ENCODE measurements at places on chromosomes 16 and 17. TPM values are rescaled to one million over a fixed set of nuclear protein-coding genes. Genes with fewer than 3 reads are reported as not detected.
A peak's percentile ranks its signal among the peaks of the same experiment; 100 is the strongest.

DNA sequence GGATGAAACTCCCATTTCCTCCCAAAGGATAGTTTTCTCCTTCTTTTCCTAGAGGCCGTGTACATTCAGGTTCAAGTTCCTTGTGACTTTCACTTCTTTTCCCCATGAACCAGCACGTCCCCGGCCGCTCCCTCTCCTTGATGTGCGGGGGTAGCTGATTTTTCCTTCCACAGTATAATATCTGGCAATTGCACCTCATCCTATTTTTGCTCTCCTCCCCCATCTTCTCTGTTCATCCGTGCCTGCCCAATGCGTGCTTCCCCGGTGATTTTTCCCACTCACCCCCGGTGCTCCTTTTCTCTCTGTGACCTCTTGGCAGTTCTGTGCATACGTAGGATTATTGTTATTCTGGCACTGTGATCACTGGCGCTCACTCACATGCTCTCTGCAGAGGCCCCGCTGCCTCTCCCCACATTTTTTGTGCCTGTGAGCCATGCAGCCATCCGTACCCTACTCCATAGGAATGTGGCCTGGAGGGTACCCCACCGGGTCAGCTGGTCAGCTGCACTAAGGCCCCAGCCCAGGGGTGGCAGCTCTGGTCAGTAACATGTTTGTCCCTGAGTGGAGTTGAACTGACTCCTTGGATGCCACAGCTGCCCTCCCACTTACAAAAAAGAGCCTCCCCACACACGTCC lies 100.0 kb downstream of the NTN1 start:
- no peaks in the 10 kb centered on the region for H3K36me3 ChIP-seq
- H3K27ac ChIP-seq, result peak overlapping the region; percentile 29
- H3K27me3 ChIP-seq, result no peaks in the 10 kb centered on the region
- no peak for DNase-seq
- H3K4me1 ChIP-seq, result peaks cover 3% of the 10 kb centered on the region

DNA sequence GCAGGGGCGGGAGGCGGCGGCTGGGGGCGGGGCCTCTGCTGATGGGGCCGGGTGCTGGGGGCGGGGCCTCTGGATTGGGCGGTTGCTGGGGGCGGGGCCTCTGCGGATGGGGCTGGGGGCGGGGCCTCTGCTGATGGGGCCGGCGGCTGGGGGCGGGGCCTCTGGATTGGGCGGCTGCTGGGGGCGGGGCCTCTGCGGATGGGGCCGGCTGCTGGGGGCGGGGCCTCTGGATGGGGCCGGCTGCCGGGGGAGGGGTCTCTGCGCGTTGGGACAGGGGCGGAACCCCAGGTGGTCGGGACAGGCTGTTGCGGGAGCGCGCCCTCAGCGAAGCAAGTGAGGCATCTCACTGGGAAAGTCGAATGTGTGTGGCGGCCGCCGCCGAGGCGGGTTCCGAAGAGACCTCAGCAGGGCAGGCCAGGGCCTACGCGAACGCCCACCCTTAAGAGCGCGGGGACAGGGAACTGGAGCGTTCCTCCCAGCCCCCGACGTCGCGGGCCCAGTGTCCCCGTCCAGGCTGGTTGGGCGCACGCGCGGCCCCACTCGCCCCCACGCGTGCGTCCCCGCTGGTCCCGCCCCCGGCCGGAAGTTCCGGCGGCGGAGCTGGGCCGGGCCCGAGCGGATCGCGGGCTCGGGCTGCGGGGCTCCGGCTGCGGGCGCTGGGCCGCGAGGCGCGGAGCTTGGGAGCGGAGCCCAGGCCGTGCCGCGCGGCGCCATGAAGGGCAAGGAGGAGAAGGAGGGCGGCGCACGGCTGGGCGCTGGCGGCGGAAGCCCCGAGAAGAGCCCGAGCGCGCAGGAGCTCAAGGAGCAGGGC lies at the start of gene STUB1:
TSS of gene STUB1 (plus strand) at position 597 of the 811 bp plus-strand sequence. CDS start at position 713, 116 bp downstream.
- no peaks in the 10 kb centered on the region for H3K27me3 ChIP-seq
- DNase-seq, result peak; percentile 90
- no peaks in the 10 kb centered on the region for H3K4me1 ChIP-seq
- H3K36me3 ChIP-seq, result no peaks in the 10 kb centered on the region

GRCh38 chr17:42065201-42065600 lies 14.8 kb upstream of the C17orf113 start:
- no peaks in the 10 kb centered on the region for H3K27me3 ChIP-seq
- no peaks in the 10 kb centered on the region for H3K4me1 ChIP-seq
- DNase-seq, result no peak
- no peaks in the 10 kb centered on the region for H3K36me3 ChIP-seq
- H3K4me3 ChIP-seq, result no peak overlapping the region

DNA sequence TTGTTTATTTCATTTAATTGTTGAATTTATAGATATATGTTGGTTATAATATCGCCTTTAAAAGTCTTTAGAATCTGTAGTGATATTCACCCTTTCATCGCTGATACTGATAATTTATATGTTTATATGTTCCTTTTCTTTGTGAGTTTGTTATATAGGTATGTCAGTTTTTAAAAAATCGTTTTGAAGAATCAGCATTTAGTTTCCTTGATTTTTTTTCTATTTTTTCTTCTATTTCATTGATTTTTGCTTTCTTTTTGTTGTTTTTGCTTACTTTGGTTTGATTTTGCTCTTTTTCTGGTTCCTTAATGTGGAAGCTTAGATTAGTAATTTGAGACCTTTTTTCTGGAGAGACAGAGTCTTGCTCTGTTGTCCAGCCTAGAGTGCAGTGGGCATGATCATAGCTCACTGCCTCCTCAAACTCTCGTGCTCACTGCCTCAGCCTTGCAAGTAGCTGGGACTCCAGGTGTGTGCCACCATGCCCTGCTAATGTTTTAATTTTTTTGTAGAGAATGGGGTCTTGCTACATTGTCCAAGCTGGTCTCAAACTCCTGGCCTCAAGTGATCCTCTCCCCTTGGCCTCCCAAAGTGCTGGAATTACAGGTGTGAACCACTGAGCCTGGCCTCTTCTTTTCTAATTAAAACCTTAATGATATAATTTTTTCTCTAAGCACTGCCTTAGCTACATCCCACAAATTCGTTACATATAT lies 7.5 kb downstream of the IST1 start:
- H3K27me3 ChIP-seq, result no peaks in the 10 kb centered on the region
- no peak overlapping the region for H3K27ac ChIP-seq
- H3K4me1 ChIP-seq, result no peaks in the 10 kb centered on the region
- no peak for DNase-seq

DNA sequence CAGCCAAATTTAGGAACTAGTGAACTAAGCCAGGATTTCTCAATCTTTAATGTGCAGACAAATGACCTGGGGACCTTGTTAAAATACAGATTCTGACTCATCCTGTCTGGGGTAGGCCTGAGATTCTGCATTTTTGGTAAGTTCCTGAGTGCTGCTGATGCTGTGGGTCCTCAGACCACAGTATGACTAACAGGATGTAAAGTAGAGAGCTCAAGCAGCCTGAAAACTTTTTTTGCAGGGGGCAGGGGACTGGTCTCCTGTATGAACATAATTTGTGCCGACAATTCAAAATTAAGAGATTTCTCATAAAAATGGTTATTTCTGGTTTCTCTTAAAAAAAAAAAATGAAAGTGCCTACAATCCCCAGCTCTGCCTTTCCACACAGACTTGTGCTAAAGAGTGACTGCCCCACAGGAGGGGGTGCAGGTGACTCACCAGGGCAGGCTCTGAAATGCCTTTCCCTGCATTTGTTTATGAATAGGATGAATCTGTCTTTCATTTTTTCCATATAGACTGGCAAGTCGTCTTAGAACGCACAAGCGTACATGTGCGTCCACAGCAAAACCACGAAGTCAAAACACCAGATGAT lies 271.5 kb downstream of the PHKB start:
- H3K4me1 ChIP-seq, result no peaks in the 10 kb centered on the region
- H3K27me3 ChIP-seq, result no peaks in the 10 kb centered on the region
- H3K36me3 ChIP-seq, result no peaks in the 10 kb centered on the region

- peak overlapping the region; percentile 41 for H3K27ac ChIP-seq
- peak; percentile 84 for DNase-seq
- H3K4me3 ChIP-seq, result no peak overlapping the region
- H3K27me3 ChIP-seq, result no peaks in the 10 kb centered on the region
These were observed 1.6 kb downstream of the OSGIN1 start for GRCh38 chr16:83954577-83955016.

GRCh38 chr17:78933025-78933958 lies 8.1 kb upstream of the TIMP2 start:
- peak; percentile 90 for DNase-seq
- H3K27me3 ChIP-seq, result no peaks in the 10 kb centered on the region
- H3K4me3 ChIP-seq, result no peak overlapping the region
- peak overlapping the region; percentile 92 for H3K27ac ChIP-seq

GRCh38 chr17:62937606-62938005 lies 28.4 kb upstream of the TANC2 start:
- no peaks in the 10 kb centered on the region for H3K27me3 ChIP-seq
- no peaks in the 10 kb centered on the region for H3K4me1 ChIP-seq
- no peaks in the 10 kb centered on the region for H3K36me3 ChIP-seq
- no peak overlapping the region for H3K27ac ChIP-seq

DNA sequence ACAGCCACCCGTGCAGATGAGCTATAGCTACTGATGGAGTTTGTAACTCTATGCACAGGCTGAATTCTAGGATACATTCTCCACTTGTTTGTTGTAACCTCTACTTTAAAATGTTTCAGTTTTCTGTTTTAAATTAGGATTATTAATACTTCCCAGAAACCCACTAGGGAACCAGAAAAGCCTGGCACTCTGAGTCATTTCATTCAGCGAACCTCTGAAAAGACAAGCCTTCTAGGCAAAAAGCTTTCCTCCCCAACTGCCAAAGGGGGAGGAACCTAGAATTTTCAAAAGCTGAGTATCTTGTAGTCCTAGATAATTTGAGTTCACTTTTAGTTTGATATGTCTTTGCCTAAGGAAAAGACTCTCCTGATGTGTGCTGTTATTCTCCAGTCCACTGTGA lies 43.2 kb downstream of the GOSR1 start:
- no peak for DNase-seq
- no peak overlapping the region for H3K4me3 ChIP-seq
- H3K4me1 ChIP-seq, result peaks cover 4% of the 10 kb centered on the region

GRCh38 chr17:60442271-60443173 lies 20.2 kb downstream of the CHCT1 start:
- H3K27ac ChIP-seq, result no peak overlapping the region
- H3K4me3 ChIP-seq, result no peak overlapping the region
- DNase-seq, result no peak
- no peaks in the 10 kb centered on the region for H3K27me3 ChIP-seq

GRCh38 chr17:732067-732901 lies at the start of gene TLCD3A:
Gene TLCD3A, plus strand, starts transcription at chr17:732596. Its CDS starts 52 bp downstream, at chr17:732648.
- DNase-seq, result peak; percentile 78
- no peak within 1 kb of the TSS for H3K27ac ChIP-seq

NEUROD2 gene
- total RNA-seq, result not detected

GGA3 gene
- 51.0 TPM for total RNA-seq

KRTAP9-6 gene
- total RNA-seq, result not detected

VAT1L gene
- 9.3 TPM for total RNA-seq

RAB11FIP4 gene
- total RNA-seq, result 0.94 TPM

BICDL2 gene
- total RNA-seq, result 0.10 TPM

MSLN gene
- 0.33 TPM for total RNA-seq

PEMT gene
- total RNA-seq, result 15.3 TPM

DHX8 gene
- total RNA-seq, result 45.3 TPM

CCL7 gene
- not detected for total RNA-seq
